ENCODE measurements at places on chromosomes 2 and 18.
A peak's percentile ranks its signal among the peaks of the same experiment; 100 is the strongest.

DNA sequence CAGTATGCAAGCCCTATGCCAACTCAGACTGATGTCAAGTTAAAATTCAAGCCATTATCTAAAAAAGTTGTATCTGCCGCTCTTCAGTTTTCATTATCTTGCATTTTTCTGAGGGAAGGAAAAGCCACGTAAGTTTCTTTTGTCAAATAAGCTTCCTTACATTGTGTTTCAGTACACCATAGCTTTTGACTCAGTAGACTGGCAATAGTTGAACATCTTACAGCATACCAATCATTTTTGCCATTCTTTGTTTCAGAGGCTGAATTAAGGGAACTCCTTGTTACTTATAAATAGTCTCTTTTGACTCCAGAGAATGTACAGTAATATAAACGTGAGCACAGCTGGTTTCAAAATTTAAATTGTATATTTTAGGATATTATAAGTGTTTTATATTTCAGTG lies 120.6 kb downstream of the EHBP1 start:
- DNase-seq, result peak; percentile 60

GRCh38 chr2:63865159-63865799 lies 23.6 kb downstream of the UGP2 start:
- DNase-seq, result no peak

- DNase-seq, result no peak
Observed at GRCh38 chr2:106599540-106599939, 112.4 kb downstream of the CD8B2 start.

GRCh38 chr18:27240383-27240782 lies 55.3 kb upstream of the CHST9 start:
- no peak for DNase-seq

GRCh38 chr2:133240491-133241223 lies 327.6 kb downstream of the NCKAP5 start:
- no peak for DNase-seq

DNA sequence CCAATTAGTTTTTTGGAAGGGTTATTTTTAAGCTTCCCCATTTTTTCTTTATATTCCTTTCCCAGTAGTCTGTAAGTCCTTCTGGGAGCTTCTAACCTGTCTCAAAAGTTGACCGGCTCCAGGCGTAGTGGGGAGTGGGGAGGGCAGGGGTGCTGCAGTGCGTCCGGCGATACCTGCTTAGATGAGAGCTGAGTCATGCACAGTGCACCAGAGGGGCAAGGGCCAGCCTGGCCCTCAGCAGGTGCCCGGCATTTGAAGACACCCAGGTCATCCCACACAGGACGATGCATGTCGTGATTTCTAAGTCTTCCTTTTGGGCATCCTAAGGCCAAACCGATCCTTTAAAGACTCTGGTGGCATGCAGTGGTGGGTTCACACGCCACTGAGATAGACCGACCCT lies 73.4 kb downstream of the TPO start:
- DNase-seq, result no peak

DNA sequence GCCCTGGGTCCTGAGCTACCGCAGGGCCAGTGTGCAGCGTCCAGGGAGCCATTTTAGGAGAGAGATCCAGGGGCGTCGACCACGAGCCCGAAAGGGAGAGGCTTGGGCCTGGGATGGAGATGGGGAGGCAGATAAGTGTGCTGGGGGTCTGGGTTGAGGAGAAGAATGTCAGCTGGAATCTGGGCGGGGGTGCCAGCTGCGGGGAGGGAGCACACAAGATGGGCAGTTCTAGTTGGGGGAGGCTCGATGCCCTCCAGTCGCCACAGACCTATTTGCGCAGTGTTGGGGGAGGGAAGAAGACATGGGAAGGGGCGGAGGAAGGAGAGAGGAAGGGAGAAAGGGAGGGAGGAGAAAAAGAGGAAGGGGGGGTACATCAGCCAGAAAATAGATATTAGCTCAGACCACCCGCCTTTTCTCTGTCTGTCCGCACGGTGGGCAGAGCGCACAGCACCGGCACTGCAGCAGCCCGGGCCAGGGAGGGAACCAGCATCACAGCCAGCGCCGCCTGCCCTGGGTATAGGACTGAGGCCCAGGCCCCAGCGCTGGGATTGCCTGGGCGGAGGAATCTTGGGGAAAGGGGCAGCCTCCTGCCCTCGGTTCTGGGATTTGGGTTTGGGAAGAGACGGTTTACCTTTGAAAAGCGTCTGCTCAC lies 1.9 kb upstream of the HOXD11 start:
- DNase-seq, result no peak

DNA sequence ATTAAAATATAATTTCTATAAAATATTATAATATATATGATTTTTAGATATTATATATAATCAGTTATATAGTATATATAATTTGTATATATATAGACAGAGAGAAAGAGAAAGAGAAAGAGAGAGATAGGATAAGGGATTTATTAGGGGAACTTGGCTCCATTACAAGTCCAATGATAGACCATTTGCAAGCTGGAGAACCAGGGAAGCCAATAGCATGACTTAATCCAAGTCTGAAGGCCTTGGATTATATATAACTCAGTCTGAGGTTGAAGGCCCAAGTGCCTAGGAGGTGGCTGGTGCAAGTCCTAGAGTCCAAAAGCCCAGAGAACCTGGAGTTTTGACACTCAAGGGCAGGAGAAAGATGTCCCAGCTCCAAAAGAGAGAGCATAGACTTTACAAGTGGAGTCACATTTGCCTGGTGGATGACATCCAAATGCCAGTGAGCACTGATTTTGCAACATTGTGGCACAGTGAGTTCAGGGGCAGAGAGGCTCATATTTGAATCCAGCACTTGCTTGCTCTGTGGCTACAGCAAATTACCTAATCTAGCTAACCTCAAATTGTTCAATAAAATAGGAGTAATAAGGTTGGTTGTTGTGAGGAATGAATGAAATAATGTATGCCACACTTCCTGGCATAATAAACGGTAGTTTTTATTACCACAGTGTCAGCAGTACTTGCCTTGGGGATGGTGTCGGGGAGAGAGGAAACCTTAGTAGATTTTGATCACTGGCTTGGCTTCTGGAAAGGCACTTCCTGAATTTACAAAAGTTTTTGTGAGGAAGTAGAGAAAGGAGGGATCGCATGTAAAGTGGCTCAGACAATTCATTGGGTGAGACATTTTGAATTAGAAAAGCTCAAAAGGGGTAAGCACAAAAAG lies 69.6 kb upstream of the CD28 start:
- no peak for DNase-seq

GRCh38 chr2:223865124-223865523 lies 27.7 kb upstream of the AP1S3 start:
- DNase-seq, result no peak

DNA sequence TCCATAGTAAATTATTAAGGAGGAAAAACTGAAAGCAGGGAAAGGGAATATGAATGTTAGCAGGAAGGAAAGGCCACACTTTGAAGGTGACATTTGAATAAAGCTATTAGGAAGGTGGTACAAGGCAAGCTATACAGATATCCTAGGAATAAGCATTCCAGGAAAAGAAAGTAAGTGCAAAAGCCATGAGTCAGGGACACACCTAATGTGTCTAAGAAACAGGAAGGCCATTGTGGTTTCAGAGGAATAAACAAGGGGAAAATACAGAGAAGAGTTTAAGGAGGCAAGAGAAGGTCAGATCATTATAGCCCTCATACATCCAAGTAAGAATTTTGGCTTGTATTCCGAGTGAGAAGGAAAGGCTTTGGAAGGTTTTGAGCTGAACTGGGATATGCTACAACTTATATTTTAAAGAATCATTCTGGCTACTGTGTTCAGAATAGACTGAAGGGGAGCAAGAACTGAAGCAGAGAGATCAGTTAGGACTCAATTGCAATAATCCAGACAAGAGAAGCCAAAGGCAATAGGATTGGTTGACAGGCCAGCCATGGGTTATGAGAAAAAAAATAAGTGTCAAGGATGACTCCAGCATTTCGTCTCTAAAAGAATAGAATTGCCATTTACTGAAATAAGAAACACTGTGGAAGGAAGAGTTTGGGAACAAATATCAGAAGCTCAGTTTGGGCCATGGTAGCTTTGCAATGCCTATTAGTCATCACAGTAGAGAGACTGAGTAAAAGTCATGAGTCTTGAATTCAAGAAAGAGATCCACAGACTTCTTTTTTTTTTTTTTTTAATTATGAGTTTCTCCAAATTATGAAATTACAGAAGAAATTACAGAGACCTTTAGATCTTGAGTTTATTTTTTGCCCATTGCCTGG lies 11.3 kb downstream of the RAD51AP2 start:
- DNase-seq, result no peak

DNA sequence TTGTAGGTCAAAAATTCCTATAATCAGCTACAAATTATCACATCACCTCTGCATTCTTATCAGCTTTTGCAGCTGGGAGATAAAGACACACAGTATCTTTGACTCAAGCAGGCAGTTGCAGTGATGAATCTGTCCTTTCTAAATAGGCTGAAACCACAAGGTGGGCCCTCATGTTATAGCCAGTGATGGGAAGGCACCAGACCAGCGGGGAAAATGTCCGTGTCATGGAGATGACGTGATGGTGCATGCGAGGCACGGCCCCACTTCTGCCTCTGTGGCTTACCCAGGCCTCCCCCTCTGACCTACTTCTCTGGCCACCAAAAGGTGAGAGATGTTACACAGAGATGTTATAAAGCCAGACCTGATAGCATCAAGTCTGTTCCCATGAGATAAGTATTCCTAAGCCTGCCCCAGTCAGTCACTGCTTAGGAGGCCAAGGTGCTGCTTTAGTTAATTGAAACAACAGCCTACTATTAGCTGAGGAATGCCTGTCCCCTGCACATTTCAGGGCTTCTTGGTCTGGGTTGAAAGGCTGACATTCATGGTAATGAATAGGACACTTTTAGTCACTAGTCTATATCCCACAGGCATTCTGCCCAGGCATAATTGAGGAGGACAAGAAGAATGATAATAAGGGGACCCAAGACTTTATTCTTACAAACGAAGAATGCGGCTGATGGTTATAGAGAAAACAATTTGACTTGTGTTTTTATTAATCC lies 327.9 kb downstream of the LPIN1 start:
- no peak for DNase-seq

GRCh38 chr2:205655779-205656456 lies 26.4 kb upstream of the NRP2 start:
- DNase-seq, result no peak

DNA sequence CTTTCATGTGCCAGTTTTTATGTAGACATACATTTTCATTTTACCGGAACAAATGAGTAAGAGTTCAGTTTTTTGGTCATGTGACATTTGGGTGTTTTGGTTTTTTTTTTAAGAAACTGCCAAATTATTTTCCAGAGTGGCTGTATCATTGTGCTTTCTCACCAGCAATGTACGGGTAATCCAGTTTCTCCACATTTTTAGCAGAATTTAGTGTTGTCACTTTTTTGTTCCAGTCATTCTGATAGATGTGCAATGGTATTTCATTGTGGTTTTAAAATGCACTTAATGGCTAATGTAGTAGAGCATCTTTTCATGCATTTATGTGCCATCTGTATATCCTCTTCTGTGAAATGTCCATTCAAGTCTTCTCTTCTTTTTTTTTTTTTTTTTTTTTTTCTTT lies 126.5 kb upstream of the FBXO11 start:
- DNase-seq, result no peak

- DNase-seq, result peak; percentile 57
Observed at GRCh38 chr18:3441290-3441689, 8.7 kb upstream of the TGIF1 start.

- no peak for DNase-seq
Observed at GRCh38 chr2:225398372-225398771, 1.1 kb upstream of the NYAP2 start.

GRCh38 chr2:86171295-86171694 lies 24.0 kb downstream of the IMMT start:
- DNase-seq, result no peak

GRCh38 chr18:10147752-10148151 lies 233.9 kb downstream of the VAPA start:
- DNase-seq, result no peak

DNA sequence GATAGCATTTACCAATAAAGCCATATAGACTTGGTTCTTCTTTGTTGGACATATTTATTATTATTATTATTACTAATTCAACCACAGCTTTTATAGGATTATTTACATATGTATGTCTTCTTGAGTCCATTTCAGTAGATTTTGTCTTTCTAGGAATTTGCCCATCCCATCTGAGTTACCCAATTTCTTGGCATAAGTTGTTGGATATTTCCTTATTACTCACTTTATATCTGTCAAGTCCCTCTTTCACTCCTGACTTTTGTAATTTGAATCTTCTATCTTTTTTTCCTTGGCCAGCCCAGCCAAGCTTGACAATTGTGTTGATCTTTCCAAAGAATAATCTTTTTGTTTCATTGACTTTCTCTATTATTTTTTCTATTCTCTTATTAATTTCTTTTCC lies 543.7 kb downstream of the SUCLG1 start:
- DNase-seq, result no peak

DNA sequence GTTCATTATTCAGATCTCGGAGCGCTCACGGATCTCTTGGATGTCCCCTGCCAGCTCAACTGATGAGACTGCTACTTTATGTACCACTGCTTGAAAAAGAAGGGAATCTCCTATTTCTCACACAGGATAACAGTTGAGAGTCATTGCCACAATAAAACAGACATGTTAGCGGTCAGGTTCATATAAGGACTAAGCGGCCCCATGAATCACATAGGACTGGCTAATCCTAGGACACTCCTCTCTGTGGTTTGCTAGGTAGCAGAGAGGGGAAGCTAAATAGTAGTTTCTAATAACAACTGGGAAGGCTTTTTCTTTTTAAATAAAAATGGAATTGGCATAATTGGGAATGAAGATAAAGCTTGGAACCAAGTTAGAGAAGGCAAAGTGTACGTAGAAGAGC lies 15.9 kb upstream of the TGFA start:
- DNase-seq, result no peak

DNA sequence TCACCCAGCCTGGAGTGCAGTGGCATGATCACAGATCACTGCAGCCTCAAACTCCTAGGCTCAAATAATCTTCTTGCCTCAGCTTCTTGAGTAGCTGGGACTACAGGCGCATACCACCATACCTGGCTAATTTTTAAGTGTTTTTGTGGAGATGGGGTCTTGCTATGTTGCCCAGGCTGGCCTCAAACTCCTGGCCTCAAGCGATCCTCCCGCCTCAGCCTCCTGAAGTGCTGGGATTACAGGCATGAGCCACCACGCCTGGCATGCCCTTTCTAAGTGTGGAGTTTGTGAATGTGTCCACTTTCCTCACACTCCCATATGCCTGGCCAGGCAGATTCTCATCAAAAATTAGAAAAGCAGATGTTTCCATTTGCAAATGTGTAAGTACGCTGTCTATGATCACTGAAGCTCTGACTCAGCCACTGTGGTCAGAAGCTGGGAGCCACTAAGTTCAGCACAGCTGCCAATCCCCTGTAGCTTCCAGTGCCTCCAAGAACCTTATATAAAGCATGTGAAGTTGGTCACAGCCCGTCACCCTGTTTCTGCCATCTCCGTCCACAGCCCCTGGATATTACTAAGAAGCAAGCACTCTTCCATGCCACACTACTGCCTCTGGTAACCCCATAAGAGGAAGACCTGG lies 155.4 kb downstream of the FAM210A start:
- no peak for DNase-seq

GRCh38 chr2:105454801-105455485 lies 56.1 kb upstream of the FHL2 start:
- DNase-seq, result peak; percentile 83

GRCh38 chr2:62529758-62530157 lies 23.8 kb upstream of the TMEM17 start:
- DNase-seq, result no peak

All from kidney glomerular epithelial cell (primary cell).